ENCODE measurements at places on chromosomes 6 and 20.

- no peak for DNase-seq
Measured at GRCh38 chr6:15887491-15888461, 224.9 kb upstream of the DTNBP1 start.

DNA sequence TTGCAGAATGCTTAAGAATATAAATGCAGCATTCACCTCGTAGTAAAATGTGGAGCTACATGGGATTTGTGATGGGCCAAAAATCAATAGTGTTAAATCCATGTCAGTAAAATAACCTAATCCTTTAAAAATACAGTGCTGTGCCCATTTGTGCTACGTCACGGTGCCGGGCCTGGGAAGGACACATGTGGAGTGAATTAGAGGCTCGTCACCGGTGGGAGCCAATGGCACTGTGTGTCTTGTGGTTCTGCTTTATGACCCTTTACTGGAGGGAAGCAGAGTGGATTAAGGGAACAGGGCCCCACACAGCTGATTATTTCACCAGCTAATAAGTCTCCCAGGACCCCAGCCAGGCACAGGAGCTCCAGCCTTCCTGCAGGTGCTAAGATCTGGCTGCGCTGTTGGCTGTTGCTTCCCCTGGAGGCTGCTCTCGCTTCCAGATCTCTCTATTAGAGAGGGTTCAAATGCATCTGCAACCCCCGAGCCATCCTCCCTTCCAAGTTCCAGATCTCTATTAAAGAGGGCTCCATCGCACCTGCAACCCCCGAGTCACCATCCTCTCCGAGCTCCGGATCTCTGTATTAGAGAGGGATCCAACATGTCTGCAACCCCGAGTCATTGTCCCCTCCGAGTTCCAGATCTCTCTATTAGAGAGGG lies 405.8 kb downstream of the CDH4 start:
- no peak for DNase-seq

GRCh38 chr6:28865401-28866204 lies 58.2 kb downstream of the TRIM27 start:
- peak; percentile 69 for DNase-seq

DNA sequence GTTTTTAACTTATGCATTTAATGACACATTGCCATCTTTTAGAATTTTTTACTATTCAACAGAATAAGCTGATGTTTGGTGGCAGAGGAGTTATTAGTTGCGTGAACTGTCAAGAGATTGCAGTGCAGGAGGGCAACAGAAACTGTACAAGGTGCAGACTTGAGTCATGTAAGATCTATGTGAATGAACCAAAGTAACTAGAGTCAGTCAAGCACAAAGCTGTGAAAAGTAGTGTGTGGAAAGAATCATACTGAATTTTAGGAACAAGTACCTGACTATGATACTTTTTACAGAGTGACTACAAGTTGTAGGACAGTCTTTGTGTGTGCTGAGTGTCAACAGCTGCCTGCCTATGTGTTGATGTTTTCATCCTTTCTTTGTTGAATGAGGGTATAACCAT lies 2.7 kb upstream of the C6orf163 start:
- no peak for DNase-seq

GRCh38 chr20:22667198-22667597 lies 82.8 kb upstream of the FOXA2 start:
- no peak for DNase-seq

DNA sequence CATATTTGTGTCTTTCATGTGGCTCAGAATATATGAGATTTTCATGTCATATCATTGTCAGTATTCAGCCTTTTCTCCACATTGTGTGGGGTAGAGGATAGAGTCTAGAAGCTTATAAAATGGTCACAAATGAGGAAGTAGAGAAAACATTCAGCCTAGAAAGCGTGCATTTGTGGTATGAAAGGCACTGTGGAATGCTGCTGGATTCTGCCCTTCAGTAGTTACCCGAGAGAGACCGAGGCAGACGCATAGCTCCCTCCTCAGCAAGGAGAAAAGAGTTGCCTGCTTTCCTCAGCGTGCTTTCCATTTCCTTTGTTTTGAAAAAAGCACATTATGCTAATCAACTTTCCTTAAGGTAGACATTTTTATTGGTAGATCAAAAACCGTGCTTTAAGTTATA lies 28.7 kb downstream of the MYB start:
- DNase-seq = no peak

DNA sequence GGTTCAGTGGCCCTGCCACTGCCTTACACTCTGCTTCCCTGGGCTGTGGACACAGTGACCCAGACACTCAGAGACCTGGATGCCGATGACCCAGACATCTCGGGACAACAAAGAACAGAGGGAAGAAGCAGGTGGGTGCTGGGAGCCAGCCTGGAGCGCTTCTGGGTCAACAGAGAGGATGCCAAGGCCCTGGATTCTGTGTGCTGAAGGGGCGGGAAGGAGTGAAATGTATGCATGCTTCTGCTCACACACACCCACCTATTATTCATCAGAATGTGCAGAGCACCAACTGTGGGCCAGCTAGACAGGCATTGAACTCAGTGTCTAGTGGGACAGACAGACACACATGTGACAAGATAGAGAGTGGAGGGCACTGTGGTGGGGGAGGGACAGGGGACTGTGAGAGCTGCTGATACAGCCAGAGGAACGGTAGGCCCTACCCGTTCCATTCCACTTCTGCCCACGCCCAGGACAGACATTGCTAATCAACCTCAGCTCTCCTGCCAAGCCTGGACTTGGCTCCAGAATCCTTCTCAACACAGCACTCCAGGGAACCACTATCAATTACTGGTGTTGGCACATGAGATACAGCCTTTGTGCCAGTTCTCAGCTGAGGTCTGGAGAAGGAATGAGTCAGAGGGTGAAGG lies 20.2 kb downstream of the KCNK15 start:
- DNase-seq = no peak

DNA sequence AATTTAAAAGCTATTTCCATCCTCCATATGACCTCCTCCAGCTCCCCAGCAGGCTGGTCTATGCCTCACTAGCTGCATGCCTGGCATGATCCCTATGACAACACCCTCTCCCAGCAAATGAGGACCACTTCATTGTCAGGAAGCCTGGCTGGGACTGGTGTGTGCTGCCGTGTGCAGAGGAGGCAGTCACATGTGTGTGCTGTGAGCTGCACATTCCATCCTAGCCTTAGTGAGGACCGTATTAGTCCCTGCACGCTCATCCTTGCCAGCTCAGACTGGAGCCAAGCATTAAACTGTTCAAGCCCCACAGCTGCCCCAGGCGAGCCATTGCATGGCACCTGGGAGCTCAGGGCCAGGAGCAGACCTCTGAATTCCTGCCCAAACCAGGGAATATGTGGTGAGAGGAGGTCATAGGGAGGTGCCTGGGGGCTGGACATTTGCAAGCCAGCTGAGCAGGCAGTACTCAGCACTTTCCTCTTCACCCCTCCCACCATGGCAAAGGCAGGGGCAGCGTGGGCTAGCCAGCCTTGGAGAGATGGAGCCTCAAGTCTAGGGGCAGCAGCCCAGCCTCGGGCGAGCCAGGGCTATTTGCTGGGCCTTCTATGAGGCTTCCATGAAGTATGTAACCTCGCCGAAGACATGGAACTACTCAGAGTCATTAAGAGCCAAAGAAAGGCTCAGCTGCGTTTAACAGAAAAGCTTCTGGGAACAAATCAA lies 8.7 kb upstream of the CCN5 start:
- DNase-seq = no peak

DNA sequence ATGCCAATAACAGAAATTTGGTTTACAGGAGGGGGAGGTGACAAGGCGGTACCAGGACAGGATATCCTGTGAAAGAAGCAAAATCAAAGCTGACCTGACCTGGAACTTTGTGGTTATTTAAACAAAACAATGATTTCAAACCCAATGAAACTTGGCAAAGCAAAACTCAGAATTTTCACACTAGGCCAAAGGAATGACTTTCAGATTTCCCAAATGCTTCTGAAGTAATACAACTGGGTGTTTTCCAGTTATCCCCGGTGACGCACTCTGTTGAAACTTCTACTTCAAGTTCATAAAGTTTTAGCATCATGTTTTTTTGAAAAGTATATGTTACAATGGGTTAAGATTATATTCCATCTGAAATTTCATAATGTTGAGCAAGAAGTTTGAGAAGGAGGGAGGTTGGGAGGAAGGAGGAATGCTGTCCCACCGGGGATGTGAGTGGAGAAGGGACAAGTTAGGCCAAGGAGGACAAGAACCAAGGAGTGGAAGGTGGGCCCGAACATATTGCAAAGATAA lies 78.1 kb upstream of the TRAF3IP2 start:
- DNase-seq = no peak

DNA sequence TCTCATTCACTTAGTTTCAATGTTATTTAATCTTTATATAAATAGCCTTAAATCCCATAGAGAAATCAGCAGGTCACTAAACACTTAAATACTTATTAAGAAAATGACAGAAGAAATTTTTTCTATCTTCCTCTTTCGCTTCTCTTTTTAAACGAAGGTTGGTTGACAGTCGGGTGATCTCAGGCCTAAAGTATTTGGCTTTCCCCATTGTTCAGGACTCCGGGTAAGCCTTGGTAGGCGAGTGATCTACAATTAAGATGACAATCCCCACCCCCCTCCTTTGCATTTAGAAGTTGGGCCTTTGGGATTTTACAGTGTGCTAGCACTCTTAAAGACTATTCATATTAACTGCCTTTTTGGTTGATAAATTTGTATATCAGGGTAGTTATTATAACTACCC lies 19.7 kb upstream of the UTRN start:
- DNase-seq = no peak

DNA sequence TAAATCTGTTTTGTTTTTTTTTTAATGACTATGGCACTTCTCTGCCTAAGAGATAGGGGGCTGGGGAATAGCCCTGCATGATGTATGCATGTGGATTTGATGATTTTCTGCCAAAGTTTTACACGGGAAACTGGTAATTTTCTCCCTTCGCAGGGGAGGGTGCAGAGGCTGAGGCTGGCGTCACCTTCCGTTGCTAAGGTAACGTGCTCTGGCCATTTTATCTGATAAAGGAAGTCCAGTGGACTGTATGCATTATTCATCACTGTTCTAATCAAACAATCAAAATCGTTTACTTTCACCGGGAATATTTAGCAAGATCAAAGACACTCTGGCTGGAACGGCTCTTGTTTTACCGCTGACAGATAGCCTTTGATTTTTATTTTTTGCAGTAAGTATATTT lies 789 bp downstream of the PHACTR1 start:
- no peak for DNase-seq

GRCh38 chr6:126747728-126748540 lies 370.5 kb upstream of the RSPO3 start:
- DNase-seq = no peak

- DNase-seq = no peak
Measured at GRCh38 chr6:36110050-36110449, 20.3 kb upstream of the MAPK13 start.

GRCh38 chr6:4973982-4974745 lies 29.7 kb downstream of the RPP40 start:
- peak; percentile 77 for DNase-seq

GRCh38 chr20:38685853-38686473 lies 38.3 kb upstream of the SLC32A1 start:
- peak; percentile 75 for DNase-seq

- no peak for DNase-seq
Measured at GRCh38 chr6:44023586-44024454, 103.4 kb downstream of the MRPL14 start.

- DNase-seq = no peak
Measured at GRCh38 chr6:56594699-56595098, 48.0 kb downstream of the DST start.

DNA sequence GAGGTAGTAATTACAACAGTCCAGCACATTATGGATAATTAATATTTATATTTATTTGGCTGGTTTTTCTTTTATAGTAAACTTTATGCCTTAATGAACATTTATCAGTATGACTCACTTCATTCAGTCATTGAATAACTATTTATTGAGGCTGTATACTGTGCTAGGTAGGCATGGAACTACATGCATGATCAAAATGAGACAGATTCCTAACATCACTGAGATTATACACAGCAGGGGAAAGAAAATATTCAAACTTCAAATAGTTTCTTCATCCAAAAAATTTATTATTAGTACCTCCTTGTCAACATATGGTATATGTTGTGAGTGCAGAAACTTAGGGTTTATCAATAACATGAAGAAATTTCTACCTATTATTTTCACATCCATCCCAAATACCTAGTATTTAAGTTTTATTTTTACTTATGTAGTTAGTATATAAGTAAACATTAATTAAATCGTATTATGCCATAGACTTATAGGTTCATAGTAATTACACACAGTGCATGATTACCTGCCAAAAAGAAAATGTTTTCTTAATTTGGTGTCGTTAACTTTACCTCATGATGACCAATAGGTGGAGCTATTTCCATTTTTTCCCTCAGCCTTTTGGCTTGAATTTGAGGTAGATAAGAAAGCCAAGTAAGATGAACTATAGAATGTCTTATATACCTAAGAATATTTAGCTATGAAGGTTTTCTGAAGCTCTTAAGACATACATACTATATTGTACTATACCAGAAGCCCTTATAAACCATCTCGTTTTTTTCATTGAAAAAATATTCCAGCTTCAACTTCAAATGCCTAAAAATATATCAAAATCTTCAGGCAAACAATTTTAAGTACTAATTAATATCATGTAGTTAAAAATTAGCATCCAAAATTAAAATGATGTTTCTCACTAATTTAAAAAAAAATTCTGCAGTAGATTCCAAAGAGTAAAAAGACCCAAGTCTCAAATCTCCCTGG lies 12.5 kb upstream of the TMEM30A start:
- DNase-seq = no peak

DNA sequence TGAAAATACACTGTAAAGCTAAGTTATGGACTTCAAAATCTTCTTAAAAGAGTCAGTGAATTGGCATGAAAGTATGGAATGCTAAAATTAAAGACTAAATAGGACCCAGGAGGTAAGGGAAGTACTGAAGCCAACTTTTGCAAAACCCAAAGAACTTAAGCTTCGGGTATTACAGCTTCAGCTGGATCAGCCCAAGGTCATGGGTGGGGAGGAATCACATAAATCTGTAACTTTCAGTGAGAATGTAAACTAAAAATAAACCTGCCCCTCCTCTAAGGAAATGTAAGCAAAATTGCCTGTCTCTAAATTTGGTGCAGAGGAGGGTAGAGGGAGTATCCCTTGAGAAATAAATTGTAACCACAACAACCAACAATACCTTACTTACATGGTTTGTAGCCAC lies 4.4 kb upstream of the MUC21 start:
- DNase-seq = no peak

GRCh38 chr6:127695108-127695507 lies 118.1 kb downstream of the C6orf58 start:
- DNase-seq = no peak

GRCh38 chr20:37526839-37527637 lies 638 bp downstream of the BLCAP start:
- no peak for DNase-seq

GRCh38 chr6:108635505-108636226 lies 74.9 kb downstream of the FOXO3 start:
- DNase-seq = no peak
